ENCODE measurements at places on chromosomes 5 and 9.

DNA sequence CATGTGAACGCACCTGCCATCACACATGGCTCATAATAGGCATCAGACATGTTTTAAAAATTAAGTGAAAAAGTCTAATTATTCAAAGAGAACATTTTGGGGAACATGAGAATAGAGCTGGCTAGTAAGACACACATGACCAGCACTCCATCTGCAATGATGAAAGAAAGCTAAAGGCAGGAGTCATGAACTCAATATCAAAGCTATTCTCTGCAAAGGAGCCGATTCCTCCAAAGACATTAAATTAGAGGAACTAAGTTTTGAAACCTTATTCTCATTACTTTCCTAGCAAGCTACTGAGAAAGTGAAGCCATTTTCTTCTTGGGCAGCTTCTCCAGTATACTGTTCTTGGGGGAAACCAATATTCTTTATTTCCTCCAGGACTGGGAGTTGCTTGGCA, 172.0 kb downstream of the CRB2 start:
- no peak for DNase-seq

- DNase-seq: no peak
These were observed 4.4 kb downstream of the IL31RA start for GRCh38 chr5:55855509-55855908.

DNA sequence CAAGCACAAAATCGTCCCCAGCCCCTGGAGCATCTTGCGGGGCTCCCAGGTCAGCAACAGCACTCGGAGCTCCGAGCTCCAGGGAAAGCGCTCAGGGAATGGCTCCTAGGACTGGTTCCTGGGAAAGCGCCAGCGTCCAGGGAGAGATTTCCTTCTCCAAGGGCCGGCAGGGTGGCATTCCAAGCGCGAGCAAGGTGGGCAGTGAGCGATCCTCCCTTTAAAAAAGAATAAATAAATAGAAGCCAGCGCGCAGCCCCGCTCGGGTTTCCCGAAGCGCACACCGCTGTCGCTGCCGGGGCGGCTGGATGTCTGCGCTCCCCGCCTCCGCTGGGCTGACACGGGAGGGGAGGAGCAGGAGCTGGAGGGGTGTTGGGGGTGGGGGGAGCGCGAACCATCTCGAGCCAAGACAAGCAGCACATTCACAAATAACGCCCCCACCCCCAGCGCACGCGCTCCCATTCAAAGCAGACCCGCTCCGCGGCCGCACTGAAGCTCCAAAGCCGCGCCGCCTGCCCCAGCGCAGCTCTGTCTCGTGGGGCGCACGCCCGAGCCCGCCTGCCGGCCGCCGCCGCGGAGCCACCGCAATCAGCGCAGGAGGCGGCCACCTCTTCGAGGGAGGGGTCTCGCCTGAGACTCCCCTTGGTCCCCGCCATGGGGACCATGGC, 327.4 kb downstream of the SH3GL2 start:
- DNase-seq: no peak

DNA sequence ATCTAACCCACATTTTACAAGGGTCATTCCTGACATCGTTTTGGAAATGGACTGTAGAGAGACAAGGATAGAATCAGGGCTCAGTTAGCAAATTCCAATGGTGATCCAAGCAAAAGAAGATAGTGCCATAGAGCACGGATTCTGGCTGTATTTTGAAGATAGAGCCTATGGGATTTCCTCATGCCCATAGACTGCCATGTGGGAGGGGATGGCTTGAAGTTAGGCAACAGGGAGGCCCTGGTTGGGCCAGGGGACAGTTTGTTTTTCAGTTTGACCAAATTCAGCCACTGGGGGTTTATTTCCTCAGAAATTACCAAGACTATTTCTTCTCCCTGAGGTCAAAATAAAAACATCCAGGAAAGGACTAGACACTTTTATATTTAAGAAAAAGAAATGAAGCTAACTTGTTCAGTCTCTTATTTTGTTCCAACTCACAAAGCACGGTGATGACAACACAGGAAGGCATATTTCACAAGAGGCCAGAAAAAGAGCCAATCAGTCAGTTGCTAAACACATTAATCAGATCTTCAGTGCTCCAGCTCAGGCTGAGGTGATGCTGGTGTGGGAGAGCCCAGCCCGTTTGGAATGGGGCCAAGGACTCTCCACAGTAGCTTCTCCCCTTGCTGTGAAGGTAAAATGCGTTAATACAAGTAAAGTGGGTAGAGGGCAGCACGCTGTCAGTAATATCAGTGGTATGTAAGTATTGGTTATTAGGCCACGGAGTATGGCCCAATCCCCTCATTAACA, 4.4 kb upstream of the DCTN4 start:
- DNase-seq: no peak

DNA sequence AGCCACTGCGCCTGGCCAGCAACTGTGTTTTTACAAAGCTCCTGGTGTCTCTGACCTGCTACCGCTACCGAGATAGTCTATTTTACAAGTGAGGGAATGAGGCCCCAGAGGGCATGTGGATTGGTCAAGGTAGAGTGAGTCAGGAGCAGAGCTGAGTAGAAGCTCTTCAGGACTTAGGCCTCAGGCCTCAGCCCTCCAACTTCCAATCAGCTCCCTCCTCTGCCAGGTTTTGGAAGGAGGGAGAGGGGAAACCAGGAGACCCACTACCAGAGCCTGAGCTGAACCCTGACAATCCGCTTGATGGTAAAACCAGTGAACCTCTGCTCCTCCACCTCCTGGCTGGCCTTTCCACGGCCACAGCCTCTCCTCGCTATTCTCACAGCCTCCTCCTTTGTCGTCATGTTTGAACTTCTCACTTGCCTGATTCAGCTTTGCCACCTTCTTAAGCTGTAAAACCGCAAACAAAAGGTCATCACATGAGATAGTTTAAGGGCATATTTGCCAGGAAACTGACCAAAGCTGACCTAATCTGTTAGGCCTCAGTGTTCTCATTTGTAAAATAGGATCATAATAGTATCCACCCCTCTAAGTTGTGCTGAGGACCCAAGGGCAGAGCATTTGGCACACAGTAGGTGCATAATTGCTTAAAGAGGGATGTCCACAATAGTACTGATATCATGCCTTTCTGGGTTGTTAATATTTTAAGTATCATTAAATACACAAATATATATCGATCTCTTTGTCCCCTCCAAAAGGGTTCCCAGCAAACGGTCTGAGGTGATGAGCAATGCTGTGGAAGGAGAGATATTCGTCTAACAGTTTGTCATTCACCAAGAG, 1.7 kb downstream of the TRAF1 start:
- DNase-seq: no peak

- no peak for DNase-seq
These were observed 155.3 kb downstream of the PJA2 start for GRCh38 chr5:109254511-109254910.

DNA sequence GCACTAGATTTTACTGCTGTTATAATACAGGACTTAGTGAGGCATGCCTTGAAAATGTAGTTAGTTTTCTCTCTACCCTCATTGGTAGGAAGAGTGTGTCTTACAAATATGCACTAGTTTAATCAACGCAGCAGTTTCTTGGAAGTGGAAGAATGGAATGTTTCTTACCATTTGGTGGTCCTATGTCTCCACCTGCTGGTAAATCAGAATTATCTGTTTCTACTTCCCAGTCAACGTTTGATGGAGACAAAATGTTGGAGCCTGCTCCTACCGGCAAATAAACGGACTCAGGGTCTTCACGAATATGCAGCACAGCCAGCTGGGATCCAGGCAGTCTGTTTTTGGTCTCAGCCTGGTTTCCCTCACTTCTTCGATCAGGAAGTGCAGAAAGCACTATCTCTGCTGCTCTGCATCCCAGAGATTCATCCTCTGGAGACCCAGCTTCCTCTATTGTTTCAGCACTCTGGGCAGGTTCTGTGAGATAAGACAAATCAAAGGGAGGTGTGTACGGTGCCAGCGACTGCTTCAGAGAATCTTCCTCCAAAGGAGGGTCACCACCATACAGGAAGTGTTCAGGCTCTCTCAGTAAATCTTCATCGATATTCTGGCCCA, 59.5 kb upstream of the PCA3 start:
- DNase-seq: peak; percentile 80

- DNase-seq: no peak
These were observed 102.5 kb upstream of the TXNDC8 start for GRCh38 chr9:110440172-110440571.

- DNase-seq: no peak
These were observed 1.3 kb downstream of the VCP start for GRCh38 chr9:35070823-35071813.

- DNase-seq: no peak
These were observed 17.6 kb upstream of the NDST1 start for GRCh38 chr5:150490296-150490669.

DNA sequence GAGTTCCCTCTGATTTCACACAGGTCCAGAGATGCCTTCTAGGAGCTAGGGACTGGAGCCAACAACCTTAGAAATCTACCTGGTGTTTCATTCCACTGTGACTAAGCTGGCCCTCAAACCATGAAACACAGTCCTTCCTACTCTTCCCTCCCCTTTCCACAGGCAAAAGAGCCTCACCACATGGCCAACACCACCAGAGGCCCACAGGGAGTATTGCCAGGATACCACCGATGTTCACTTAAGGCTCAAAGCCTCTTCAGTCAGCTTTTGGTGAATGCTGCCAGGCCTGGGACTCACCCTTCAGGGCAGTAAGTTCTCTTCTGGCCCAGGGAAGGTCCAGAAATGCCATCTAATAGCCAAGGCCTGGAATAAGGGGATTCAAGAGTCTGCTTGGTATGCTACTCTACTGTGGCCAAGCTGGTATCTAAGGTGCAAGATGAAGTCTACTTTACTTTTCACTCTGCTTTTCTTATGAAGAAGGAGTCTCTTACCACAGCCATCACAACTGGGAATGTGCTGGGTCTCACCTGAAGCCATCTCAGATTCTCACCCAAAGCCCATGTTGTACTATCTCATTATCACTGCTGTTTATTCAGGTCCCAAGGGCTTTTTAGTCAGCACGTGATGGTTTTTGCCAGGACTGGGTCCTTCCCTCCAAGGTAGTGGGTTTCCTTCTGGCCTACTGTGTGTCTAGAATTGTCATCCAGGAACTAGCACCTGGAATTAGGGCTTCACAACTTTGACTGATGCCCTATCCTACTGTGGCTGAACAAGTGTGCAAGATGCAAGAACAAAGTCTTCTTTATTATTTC, 1018.4 kb downstream of the TAF11L14 start:
- DNase-seq: no peak

DNA sequence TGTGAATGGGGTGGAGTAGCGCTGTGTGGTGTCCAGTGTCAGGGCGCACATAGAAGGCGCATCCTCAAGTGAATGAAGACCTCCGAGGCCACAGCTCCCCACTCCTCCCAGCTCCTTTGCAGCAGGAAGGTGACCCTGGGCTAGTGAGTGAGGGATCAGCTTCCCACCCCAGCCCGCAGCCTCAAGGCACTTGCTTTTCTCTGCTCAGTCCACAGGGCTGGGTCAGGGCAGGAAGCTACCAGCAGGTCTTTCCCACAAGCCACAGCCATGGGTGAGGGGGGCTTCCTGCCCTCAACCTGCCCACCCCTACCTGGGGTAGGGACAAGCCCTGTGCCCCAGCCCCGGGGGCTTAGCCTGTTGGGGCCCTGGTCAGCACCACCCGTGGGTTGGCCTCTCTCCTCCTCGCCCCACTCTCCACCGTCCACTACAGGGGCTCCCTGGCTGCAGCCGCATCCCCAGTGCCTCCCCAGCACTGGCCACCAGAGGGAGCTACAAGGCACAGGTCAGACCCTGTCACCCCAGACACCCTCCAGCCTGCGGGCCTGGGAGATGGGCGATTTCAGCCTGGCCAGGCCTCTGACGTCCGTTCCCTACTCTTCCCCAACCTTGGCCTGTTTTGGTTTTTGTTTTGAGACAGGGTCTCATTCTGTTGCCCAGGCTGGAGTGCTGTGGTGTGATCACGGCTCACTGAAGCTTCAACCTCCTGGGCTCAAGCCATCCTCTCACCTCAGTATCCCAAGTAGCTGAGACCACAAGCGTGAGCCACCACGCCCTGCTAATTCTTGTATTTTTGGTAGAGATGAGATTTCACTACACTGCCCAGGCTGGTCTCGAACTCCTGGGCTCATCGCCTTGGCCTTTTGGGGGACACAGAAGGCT, 1.3 kb upstream of the ABCA2 start:
- DNase-seq: no peak

DNA sequence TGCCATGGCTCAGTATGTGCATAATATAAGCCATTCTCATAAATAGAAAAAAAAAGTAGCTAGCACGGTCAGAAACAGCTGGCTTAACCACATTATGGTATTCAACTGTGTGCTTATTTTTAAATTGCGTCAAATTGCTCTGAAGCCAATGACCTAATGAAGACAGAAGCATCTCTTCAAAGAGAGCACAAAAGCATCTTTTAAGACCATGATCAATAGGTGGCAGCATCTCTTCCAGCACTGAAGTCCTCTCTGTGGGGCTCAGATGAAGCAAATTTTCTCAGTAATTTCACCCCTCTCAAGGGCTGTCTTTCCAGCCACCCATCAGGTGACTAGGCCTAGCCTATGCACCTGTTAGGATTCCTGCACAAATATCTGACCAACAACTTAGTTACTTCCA, 251.4 kb downstream of the GLIS3 start:
- DNase-seq: no peak

- no peak for DNase-seq
These were observed 165.4 kb upstream of the RAI14 start for GRCh38 chr5:34490506-34491250.

DNA sequence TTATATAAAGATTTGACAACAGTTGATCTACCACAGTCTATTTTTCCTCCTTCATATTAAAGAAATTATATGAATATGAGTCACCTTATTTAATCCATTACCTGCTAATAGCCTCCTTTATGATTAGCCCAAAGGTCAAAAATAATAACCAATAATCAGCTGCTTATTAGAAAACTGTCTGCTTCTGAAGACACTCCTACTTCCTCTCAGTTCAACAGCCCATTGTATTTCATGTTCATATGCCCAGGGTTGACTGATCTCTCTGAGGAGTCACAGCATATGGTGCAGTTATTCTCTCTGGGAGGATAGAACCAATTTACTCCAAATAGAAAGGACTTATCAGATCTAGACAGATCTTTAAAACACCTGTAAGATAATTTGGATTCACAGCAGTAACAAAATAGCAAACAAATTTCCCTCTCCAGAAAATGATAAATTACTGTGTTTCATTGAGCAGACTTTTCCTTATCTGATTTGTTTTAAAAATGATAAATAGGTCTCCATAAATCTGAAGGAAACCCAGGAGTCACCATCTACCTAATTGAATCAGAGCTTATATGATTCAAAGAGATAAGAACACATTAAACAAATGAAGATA, 180.4 kb upstream of the ITGA1 start:
- no peak for DNase-seq

All from HCT116 (cell line).